ENCODE measurements at places on chromosomes 3 and 15.
A peak's percentile ranks its signal among the peaks of the same experiment; 100 is the strongest.

GRCh38 chr3:72312339-72312738, 527.4 kb upstream of the PROK2 start:
- no peak for DNase-seq

GRCh38 chr3:98726084-98726483, 37.1 kb upstream of the ST3GAL6 start:
- DNase-seq: no peak

- no peak for DNase-seq
These were observed 35.0 kb downstream of the MLH1 start for GRCh38 chr3:37028329-37028728.

DNA sequence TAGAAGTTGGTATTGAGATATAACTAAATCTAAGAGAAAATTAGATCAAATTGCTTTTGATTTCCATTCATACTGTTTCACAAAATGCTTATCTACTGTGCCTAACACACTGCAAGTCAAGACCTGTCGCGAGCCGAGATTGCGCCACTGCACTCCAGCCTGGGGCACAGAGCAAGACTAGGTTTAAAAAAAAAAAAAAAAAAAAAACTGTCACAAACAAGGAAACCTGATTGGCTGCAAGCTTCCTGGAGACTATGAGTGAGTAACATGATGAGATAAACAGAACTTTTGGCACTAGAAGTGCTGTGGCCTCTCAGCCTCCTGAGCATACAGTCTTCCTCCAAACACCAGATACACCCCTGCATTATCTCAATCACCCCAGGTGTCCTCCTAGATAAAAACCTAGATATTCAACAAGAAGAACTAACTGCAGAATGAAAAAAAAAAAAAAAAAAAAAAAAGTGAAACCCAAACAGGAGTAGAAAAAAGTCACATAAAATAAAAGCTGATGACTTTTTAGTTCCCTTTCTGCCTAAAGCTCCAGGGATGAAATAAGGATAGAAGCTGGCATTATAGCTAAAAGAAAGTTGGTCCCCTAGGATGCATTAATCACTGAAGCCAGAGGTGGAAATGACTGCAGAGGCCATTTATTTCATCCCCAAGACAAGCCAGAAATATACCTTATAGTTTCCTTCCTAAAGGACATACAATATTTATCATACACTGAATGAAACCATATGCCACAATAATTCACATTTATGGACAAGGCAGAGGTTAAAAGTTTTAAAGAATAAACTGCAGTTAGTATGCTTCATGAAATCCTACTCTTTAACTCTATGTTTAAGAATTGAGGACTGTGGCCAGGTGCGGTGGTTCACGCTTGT, 82.4 kb downstream of the P3H2 start:
- no peak for DNase-seq

- no peak for DNase-seq
These were observed 148.3 kb upstream of the TRIM42 start for GRCh38 chr3:140529558-140529957.

DNA sequence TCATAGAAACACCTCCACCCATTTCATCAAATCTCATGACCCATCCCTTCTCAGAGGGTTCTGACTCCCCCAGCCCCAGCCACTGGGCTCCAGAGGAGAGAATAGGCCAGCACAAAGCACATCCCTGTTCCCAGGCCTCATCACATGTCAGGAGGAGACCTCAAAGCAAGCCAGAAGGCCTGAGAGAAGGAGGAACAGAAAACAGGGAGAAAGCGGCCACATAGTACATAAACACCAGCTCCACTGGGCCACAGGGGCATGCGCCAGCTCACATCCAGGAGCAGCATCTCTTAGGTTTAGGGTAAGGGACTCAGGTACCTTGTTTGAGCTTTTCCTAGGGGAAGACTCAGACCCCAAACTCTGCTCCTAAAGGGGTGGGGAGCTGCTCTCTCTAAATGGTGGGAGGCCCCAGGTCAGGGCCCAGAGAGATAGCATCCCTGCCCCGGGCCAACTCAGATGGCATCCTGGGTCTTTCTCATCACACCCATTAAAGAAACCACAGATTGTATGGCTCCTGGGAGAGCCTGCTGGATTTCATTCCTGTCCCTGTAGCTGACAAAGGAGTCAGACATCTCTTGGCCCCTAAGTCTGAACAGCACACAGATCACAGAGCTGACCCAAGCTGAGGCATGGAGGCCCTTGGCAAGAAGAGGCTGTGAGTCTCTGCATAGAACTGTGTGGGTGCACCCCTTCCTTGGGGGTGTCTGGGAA, 2.5 kb downstream of the SHF start:
- no peak for DNase-seq

DNA sequence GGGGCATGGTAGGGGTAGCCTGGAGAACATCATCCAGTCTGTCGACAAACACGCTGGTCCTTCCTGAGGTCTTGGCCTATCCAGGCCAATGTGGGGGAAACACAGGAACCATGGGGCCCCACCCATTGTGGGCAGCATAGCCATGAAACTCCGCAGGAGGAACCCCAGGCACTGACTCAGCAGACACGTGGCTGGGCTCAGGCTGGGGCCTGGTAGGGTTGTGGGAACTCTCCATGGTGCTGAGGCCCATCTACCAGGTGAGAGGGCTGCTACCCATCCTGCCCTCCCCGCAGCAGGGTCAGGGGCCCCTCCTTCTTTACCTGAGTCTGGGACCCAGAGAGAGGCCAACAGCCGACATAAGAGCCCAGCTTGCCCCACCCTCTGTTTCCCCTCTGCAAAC, 22.6 kb upstream of the CACNA2D2 start:
- peak; percentile 14 for DNase-seq

GRCh38 chr15:64070965-64071851, 22.4 kb downstream of the CIAO2A start:
- no peak for DNase-seq

GRCh38 chr3:167489571-167489970, 15.7 kb upstream of the SERPINI2 start:
- no peak for DNase-seq

DNA sequence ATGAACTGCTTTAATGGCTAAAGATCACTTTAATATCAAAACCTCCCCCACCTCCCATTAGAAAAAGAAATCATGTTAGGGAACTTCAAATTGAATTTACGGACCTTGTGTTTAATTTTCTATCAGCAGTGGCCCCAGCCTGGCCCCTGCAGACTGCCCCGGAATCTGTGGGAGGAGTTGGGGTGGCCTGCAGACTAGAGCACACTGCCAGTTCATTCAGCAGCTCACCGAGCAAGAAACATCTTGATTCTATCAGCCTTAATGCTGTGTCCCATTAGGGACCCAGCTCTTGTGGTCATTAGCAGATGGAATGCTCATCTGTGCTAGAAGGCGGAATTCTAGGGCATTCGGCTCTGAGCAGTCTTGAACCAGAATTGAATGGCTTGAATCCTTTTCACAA, 54.2 kb downstream of the FLNB start:
- DNase-seq: no peak

- no peak for DNase-seq
These were observed 46.5 kb downstream of the EXOG start for GRCh38 chr3:38542401-38543298.

- DNase-seq: no peak
These were observed 486.0 kb upstream of the CFAP20DC start for GRCh38 chr3:59535791-59536221.

DNA sequence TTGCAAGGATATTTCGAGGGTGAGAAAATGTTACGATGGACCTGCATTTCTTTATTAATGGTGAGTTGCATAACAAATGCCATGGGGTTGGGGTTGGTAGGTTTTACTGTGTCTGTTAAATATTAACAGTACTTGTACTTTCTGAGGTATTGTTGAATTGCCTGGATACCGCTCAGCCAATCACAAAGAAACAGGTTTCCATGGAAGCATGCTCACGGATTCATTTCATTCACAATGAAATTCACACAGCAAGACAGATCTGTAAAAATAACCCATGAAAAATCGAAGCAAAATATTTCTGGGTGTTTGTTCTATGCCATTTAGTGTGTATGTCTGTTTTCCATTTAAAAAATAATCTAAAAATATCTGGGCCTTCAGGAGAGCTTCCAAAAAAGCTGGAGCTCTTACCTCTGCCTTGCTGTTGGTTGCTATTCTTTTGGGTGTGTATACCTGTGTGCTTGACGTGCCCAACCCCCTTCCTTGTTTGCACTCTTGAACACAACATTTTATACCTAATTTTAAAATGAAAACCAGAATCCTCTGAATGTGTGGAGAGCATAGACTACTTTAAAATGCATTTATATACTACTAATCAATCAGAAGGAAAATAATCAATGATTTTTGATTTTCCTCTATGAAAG, 479.8 kb upstream of the TBL1XR1 start:
- no peak for DNase-seq

DNA sequence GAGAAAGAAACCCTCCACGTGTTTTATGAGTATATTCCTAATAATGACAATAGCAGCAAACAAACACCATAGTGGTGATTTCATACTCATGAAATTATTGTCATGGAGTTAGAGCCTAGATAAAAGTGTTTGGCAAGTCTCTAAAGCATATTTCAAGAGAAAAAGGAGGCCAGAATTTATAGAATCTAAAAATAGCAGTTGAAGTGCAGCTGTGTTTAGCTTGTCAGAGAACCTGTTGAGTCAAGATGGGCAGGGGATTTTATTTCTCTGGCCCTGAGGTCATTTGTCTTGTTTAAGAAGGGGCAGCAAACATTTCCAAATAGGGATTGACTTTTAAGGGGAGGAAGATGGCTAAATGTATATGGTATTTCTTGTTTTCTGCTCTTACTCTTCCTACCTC, 279.6 kb upstream of the CTDSPL start:
- DNase-seq: no peak

DNA sequence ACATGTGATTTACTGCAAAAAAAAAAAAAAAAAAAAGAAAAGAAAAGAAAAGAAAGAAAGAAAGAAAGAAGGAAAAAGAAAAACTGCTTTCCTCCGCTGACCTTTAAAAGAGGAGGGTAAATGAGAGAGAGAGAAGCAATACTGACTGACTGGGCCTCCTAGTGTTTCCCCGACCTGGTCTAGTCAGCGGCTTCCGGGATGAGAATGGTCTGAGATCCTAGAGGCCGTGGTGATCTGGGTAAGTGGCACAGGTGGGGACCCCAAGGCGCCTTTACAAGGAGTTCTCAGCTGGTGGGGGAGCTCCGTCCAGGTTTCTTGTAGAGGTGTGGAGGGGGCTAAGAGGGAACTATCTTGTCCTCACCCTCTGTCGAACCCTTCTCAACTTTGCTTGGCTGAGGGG, 223.1 kb downstream of the MEIS2 start:
- DNase-seq: no peak

- no peak for DNase-seq
These were observed 21.9 kb upstream of the SRPRB start for GRCh38 chr3:133783762-133784161.

DNA sequence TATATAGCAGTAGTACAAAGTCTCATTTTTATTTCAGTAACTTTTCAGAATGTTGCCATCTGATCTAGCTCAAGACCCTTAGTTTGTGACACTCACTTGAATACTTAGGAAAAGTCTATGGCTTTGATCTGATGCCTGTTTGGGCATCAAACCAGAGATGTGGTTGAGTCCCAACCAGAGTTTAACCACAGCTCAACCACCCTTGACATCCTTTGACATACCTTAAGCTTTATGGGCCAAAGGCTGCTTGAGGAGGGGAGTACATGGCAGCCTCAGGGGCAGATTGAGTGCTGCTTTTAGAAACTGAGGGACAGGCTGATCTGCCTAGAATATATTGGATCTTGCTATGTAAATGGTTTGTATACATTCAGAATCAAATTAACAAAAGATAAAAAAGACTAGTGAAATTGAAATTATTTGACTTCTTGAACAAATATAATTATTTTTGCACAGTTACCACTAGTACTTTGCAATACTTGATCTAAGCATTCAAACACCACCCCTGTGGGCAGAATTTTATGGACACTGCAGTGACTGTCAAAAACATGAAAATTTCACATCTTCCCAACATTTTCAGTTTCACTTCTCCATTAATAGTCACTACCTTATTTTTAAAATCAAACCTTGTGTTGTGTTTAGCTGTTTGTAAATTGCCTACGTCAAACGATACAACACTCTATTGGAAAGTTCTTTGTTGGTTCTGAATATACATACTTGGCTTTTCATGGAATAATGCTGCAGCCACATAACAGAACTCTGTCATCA, 199.8 kb downstream of the UBE2E2 start:
- DNase-seq: no peak

DNA sequence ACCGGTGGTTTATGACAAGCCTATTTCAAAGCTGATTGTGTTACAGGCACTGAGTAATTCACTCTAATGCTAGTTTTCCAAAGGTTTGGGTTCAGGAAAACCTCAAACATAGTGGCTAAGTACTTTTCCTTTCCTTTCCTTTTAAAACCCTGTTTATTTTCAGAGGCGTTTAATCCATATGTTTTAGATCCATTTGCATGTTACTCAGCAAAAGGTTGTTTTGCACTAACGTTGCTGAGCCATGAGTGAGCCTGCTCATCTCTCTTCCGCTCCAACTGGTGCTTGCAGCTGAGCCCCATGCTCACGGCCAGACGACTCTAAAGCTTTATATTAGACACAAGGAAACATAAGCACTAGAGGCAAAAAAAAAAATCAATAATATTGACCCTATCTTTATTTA, 9.4 kb downstream of the CEMIP start:
- no peak for DNase-seq

DNA sequence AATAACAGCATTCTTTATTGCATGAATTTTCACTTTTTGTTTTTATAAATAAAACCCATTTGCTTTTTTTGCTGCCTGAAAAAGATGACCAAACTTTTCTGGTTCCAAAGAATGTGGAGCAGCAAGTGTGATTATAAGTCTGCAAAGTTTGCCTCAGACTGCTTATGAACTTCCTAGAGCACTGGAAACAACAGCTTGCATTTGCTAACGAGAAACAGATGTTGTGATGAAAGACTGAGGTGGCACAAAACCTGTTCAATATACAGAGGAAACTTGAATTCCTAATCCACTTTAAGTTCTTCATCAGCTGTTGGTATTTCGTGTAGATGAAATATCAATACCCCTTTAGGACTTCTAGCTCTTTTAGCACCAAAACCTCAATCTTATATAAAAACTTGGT, 9.3 kb downstream of the ZPLD1 start:
- no peak for DNase-seq

GRCh38 chr3:84946240-84946639, 12.5 kb upstream of the CADM2 start:
- no peak for DNase-seq

DNA sequence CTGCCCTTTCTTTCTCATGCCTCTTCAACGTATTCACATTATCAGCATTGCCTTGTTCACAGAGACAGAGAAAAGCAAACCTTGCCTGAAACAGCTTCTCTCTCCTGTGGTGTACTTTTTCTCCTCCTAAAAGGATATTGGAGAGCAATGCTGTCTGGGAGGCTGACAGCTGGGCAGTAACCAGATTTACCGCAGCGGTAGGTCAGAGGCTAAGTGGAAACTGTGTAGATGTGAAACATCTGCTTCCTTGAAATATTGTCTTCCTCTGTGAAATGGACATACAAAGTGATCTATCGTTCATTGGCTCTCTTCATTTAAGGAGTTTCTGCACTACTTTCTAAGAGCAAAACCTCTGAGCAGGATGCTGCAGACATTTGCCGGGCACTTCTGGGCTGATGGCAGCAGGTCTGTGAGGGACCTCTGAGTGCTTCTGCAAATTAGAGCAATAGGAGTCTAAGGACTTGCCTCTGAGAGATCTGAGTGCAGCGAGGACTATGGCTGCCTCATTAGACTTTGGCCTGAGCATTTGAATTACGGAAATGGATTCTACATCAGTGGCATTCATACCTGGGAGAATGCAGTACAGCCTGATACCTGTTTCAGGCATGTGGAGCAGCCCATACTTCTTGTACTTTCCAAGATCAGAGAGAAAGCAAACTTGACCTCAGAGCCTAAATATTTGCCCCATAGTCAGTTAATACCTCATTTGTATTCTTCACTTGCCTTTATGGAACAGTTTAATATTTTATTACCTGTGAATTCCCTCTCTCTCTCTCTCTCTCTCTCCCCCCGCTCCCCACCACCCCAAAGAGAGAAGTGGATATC, 260.5 kb upstream of the TPRG1 start:
- no peak for DNase-seq
